CD4-positive, alpha-beta T cell treated with Interleukin-1 beta for 1 hour (primary cell): ENCODE measurements at places on chromosomes 2 and 18.

DNA sequence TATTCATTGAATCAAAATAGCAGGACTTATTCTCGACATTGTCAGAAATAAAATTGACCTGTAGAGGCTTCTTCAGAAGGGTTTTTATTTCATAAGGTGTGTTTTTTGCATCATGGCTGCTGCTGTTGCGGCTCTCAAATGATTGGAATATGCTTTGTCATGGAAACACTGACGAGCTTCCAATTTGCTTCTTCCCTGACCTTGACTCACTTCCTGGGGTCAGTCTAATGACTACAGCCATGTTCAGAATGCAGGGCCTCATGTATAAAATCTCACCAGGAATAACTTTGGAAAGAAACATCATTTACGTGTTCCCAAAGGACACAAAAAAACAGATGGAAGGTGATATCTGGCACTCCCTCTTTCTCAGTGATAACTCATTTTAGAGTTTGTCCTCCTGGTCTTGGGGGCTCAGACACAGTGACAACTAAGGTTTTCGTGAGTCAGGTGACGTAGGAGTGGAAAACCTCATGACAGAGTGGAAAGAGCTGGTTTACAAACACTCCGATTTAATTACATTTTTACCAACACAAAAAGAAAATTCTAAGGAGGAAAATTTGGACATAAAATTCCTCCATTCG is 467.0 kb upstream of the RAB12 start:
- no peak for DNase-seq

DNA sequence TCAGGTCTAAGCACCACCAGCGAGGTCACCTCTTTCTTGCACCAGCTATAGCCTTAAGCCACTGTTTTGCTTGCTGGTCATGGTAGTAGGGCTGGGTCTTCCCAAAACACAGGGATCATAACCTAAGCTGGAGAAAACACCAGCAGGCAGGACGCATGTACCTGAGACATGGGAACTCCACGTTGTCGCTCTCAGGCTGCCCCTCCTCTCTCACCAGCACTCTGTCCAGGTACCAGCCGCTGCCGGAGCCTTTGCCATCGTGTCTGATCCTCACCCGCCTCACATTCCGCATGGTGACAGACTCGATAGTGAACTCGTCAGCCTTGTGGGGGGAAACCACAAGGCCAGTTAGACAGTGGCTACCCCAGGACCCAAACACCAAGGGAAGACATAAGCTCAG is 79.5 kb downstream of the LOXHD1 start:
- no peak for DNase-seq

GRCh38 chr18:32607816-32608215 is 137.1 kb upstream of the GAREM1 start:
- DNase-seq, result no peak

DNA sequence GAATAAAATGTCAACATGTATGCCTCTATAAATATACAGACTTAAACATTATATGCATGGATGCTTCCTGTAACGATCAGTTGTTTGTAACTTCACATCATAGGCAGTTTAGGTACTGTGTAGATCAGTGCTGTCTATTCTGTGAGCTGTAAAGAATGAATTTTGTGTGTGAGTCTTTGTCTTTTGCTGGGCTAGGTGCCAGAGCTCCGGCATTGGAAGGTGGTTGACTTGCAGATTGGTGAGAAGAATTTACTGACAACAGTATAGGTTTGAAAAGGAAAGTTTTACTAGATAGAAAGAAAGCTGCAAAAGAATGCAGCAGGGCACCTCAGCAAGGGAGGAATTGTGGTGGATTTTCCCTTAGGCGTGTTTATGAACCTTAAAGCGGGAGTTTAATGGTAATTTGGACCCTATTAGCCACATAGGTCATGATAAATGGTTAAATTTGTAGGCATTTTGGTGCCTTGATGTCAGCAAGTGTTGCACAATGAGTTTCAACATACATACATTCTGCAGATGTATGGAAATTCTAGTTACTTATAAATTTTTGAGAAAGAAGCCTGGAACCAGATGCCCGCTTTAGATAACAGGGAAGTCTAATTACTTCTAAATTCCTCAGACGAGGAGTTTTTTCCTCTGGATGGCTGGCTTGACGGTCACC is 6.7 kb upstream of the QPCT start:
- DNase-seq, result no peak

DNA sequence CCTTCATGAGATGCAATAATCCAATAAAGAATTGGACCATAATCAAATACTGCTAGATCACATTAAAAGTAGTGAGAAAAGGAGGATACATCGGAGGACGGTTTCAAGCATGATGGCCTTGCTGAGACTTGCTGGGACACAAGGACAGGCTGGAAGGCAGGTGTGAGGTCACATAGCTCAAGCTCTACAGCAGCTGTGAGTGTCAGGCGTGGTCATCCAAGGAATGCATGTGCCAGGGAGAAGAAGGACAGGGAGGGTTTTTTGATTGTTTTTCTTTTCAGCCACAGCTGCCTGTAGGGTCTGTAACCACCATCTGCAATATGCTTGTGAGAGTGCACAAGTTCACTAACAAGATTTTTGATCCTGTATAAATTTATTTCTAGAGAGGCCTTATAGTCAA is 57.6 kb downstream of the BMP10 start:
- DNase-seq, result no peak

DNA sequence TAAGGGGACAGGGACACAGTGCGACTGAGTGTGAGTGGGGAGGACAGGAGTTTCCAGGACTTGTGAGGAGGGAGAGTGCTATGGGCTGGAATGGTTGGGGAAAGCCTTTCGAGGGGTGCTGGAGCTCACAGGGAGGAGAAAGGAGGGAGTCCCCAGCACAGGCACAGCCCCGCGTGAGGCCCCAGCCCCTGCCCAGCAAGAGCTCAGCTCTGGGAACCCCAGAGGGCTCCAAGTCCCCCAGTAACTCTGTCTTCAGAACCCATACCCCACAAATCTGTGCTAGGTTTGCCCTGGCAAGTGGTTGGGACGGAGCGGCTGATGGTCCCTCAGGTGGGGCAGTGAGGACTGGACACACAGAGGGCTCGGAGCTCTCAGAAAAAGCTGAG is 75.4 kb downstream of the SFXN5 start:
- no peak for DNase-seq

GRCh38 chr2:70832386-70832785 is 3.2 kb downstream of the CD207 start:
- no peak for DNase-seq

DNA sequence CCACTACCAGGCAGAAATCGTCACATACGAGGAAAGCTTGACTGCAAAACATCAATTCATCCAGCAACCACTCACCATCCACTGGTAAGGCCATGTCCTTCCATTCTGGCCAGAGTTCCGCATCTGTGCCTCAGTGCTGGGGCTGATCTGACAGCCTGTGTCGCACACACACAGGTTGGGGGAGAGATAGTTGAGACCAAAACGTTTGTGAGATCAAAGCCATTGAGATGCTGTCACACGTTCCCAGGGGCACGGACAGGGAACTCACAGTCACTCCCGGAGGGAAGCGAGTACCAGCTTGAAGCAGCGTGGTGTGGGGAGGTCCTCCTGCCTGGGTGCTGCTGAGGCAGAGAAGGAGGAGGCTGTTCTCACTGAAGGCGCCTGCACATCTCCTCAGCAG is 458.5 kb upstream of the SALL3 start:
- DNase-seq, result no peak

DNA sequence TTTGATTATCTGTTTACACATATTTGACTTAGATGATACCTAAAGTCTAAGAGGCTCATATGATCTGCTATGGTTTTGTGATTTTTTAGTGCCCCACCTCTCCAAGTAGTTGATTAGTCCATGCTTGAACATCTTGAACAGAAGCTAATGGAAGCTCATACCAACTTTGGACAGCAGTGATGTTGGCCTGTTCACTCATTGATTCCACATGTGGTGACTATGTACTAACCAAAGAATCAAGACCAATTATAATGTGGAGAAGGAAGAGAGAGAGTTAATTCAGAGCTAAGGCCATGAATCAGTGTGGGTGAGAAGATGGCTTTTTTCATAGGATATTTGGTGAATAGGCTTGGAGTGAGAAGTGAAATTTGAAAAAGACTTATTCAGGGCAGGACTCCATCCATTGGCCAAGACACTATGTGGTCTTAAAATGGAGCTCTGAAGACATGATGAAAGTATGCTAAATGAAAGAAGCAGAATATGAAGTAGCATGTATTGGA is 178.3 kb upstream of the TWIST2 start:
- no peak for DNase-seq

DNA sequence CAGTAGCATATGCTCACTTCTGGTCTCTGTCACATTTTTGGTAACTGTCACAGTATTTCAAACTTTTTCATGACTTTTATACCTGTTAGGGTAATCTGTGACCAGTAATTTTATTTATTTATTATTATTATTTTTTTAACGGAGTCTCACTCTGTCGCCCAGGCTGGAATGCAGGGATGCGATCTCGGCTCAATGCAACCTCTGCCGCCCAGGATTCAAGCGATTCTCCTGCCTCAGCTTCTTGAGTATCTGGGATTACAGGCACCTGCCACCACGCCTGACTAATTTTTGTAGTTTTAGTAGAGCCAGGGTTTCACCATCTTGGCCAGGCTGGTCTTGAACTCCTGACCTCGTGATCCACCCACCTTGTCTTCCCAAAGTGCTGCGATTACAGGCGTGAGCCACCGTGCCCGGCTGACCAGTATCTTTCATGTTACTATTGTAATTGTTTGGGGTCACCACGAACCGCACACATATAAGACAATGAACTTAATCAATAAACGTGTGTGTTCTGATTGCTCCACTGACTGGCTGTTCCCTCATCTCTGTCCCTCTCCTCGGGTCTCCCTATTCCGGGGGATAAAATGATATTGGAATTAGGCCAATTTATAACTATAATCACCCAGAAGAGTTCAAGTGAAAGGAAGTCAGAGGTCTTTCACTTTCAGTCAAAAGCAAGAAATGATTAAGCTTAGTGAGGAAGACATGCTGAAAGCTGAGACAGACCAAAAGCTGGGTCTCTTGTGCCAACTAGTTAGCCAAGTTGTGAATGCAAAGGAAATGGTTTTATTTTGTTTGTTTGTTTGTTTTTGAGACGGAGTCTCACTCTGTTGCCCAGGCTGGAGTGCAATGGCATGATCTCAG is 22.9 kb downstream of the TGIF1 start:
- DNase-seq, result no peak

- no peak for DNase-seq
Measured at GRCh38 chr2:113723411-113723810, 33.0 kb downstream of the SLC35F5 start.

GRCh38 chr2:134433979-134434378 is 180.1 kb downstream of the MGAT5 start:
- DNase-seq, result no peak

DNA sequence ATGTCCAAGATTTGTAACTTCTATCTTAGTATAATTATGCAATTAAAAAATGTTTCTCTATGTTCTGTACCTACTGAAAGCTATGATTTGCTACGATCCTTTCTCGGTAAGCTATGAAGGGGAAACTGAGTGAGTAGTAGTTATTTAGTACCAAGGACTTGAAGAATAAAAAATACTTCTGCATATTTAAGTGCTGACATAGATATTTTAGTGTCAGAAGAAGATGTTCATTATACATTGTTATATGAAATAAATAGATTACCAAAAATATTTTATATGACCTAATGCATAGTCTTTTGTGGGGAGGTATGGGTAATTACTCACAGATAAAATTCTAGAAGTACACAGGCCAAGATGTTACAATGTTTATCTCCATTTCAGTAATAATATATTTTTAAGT is 39.0 kb downstream of the DSEL start:
- DNase-seq, result no peak

DNA sequence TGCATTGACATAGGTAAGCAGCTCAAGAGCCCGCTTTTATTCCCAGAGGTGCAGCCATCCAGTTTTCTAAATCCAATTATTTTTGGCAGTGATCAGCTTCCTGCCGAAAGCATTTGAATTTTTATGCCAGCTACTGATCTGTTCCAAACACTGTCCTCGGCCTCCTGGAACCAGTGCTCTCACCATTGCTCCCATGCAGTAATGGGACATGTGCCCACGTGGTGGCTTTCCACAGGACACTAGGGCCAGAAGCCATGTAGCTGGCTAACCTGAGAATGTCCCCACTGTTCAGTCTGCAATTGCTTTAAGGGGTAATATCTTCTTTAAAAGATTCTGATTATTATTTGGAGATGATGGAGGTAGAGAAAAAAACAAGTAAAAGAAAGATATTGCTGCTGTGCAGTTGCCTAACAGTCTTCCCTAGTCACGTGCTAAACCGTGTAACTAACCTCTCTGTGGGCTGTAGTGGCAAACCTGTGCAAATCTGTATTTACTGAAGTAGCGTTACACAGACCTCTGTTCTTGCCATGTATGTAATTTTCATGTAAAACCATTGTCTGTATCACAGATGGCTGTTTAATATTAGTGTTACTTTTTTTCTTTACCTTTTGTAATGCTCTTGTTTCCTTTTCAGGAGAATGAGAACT is 13.0 kb downstream of the GRHL1 start:
- DNase-seq, result no peak

- DNase-seq, result no peak
Measured at GRCh38 chr18:48926420-48926857, 24.3 kb downstream of the SMAD7 start.

DNA sequence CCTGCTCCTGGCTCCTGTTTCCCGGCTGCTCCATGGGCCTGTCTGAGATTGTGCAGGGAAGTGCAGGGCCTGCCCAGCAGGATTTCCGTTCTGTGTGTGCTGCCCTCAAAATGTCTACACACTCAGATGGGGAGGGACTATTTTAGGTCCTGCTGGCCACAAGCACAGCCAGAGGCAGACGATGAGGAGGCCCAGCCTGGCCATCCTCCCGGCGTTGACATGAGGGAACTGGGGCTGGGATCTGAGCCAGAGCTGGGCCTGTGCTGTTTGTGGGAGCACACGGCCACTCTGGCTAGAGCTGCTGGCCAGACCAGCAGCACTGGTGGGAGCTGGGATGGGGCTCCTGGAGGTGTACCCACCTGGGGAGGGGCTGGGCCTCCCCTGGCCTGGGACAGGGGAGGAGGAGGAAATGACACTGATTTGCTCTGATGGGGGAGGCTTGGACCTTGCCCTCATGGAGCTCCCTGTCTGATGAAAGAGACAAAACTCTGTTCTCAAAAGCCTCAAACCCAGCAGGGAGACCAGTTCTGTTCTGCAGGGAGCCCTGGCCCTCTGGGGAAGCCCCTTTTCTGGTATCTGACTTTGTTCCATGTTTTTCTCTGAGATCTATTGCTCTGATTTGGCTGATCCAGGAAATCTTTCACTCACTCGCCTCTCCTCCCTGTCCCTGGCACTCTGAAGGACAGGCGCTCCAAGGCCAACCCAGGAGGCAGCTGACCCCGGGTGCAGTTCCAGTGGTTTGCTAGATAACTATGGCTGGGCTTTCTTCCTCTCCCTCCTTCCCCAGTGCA is 161.8 kb downstream of the DYSF start:
- DNase-seq, result no peak

GRCh38 chr2:9800975-9801726 is 42.1 kb upstream of the TAF1B start:
- DNase-seq, result peak; percentile 79

DNA sequence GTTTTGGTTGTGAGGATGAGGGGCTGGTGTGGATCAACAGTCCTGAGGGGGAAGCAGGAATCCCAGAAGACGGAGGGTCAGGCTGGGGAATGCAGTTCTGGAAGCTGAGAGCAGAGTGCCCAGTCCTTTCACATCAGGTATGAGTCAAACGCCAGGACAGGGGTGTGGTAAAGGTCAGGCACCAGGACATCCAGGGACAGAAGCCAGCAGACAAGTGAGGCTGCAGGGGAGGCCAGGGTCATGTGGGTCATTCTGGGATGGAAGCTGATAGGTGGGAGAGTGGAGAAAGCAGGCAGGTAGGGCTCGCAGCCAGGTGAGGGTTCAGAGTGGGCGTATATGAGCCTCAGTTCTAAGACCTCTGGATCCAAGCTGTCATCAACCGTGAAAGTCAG is 12.8 kb upstream of the GNLY start:
- DNase-seq, result no peak

- DNase-seq, result no peak
Measured at GRCh38 chr2:231699006-231699405, 9.3 kb upstream of the PTMA start.
